ENCODE measurements at places on chromosomes 11 and 22.

- DNase-seq, result no peak
These were observed 158.6 kb downstream of the FCHSD2 start for GRCh38 chr11:72983560-72983959.

DNA sequence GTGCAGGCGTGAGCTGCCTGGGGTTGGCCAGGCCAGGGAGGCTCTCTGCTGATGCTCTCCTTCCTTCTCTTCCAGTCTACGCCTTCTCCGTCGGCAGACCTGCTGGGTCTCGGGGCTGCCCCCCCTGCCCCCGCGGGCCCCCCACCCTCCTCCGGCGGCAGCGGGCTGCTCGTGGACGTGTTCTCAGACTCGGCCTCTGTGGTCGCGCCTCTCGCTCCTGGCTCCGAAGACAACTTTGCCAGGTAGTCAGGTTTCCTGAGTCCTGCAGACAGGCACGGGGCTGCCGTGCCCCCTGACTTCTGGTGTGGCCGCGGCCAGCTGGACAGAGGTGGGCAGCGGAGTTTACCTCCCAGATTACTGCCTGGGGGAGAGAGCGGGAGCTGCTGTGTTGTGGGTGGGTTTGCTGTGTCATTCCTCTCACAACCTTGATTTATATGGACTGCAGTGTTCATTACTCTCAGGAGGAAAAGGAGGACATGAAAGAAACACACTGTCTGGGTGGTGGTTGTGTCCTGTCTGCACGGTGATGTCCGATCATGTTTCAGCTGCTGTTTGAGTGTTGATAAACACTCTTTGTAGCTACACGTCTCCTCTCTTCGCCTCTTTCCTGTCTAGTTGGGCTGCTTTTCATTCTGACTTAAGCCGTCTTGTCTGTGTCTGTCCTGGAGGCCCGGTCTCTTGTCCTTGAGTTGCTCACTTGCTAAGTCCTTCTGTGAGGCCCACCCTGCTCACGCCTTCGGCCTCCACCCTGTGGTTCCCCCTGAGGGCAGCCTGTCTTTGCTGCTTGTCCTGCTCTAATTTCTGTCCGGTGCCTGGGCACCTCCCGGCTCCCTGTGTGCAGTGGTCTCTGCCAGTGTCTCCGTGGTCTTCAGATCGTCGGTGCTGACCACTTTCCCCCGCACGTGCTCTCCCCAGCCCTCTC is 35.9 kb downstream of the MUC6 start:
- DNase-seq, result no peak

- DNase-seq, result no peak
These were observed 19.7 kb upstream of the IL17REL start for GRCh38 chr22:50032109-50032871.

- DNase-seq, result no peak
These were observed 73.5 kb downstream of the THAP12 start for GRCh38 chr11:76307396-76307795.

GRCh38 chr11:931385-931784 is 5.7 kb downstream of the AP2A2 start:
- no peak for DNase-seq

GRCh38 chr11:111466615-111467014 is 45.6 kb downstream of the BTG4 start:
- no peak for DNase-seq

DNA sequence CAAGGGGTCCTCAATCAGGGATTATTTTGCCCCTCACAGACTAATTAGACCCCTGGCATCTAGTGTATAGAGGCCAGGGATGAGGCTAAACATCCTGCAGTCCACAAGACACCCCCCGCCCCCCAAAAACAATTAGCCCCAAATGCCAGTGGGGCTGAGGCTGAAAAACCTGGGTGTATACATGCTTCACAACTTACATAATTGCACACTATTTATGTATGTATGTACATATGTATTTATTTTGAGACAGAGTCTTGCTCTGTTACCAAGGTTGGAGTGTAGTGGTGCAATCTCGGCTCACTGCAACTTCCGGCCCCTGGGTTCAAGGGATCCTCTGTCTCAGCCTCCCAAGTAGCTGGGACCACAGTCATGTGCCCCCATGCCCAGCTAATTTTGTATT is 28.8 kb upstream of the SHANK2 start:
- no peak for DNase-seq

- DNase-seq, result no peak
These were observed 5.8 kb downstream of the CYB5R2 start for GRCh38 chr11:7667460-7667859.
